ENCODE measurements at places on chromosomes 7 and 10. TPM values are rescaled to one million over a fixed set of nuclear protein-coding genes. Genes with fewer than 3 reads are reported as not detected.

Gene MSMB
- total RNA-seq, result not detected

Gene GPR85
- total RNA-seq, result not detected

Gene MCM10
- 43.1 TPM for total RNA-seq

Gene TMEM176B
- total RNA-seq, result 0.42 TPM

Gene KIAA1549
- total RNA-seq, result 3.9 TPM

- DNase-seq, result no peak
Measured at GRCh38 chr10:124688889-124689670, 55.1 kb downstream of the FAM53B start.

- DNase-seq, result no peak
Measured at GRCh38 chr7:49878089-49878488, 104.7 kb downstream of the VWC2 start.
